ENCODE measurements at places on chromosomes 16 and 17.

- no peak for DNase-seq
These were observed 291.0 kb upstream of the TNRC6C start for GRCh38 chr17:77667478-77667877.

GRCh38 chr17:45294506-45294905, 22.3 kb downstream of the MAP3K14 start:
- peak; percentile 75 for DNase-seq

DNA sequence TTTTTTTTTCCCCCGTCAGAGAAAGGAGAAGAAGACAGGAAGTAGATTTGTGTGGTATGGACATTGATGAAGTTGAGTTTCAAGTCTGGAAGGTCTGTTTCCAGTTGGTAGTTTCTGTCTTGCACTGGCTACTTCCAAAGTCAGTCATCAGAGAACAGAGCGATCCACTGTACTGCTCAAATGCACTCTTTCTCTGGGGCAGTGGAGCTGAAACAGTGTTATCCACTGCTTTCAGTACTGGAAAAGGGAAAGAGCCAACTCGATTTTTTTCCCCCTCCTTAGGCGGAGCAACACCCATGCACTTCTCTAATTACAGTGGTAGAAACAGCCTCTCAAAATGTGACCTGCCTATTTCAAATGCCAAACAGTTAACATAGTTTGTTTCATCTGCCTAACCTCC, 7.4 kb downstream of the PRKCA start:
- no peak for DNase-seq

DNA sequence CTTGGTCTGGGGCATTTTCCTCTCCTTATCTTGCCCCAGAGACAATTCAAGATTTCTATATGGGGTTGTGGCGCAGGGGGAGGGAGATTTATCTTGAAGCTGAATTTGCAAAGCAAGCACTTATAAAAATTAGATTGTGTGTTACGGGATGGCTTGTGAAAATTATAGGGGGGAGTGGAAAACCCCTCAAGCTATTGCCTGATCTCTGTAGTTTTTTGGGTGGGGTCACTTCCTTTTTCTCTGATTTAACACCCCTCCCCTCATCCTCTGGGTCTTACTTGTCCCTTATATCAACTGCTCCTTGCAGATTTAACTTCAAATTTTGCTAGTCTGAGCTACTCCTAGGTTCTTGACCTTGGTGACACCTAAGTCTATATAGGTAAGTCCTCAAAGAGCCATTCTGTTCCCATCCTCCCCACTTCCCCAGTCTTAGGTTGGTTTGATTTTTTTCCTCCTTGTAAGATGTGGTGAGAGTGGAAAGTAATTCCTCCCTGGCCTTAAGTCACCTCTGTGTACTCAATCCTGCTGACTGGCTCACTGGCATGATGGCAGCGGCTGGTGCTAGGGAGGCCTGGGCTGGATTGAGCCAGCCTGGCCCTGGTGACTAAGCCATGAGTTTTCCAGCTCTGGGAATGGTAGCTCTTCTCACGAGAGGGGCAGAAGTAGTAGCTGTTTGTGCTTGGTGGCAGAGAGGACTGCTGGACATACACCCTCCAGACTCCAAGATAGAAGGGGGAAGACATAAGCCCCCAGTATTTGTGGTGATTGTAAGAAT, 2.3 kb downstream of the ARL4D start:
- DNase-seq = peak; percentile 96

- no peak for DNase-seq
These were observed 72.1 kb downstream of the SOCS1 start for GRCh38 chr16:11183951-11184350.

GRCh38 chr16:71666928-71667707, 41.1 kb downstream of the MARVELD3 start:
- DNase-seq = no peak

GRCh38 chr17:72215490-72215889, 94.7 kb downstream of the SOX9 start:
- DNase-seq = no peak

DNA sequence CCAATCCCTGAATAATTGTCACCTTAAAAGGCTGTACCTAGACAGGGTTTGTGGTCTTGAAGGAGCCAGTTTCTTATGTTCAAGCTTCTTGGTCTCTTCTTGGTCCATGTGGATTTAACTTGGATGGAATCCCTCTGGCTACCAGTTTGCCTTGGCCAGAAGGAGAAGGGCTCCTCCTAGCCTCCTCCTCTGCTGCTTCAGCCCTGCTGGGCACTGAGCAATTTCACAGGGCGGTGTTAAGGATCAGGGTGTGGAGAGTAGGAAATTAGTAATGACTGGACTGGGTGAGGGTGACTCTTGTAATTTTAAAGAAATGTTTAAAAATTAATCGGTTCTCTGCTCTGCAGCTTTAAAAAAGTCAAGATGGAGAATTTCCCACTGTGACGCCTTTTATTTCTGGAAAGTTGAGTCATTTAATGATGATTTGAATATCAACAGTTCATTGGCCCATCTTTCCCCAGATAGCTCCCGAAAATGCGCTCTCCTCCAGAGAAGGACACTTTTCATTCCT, 96.4 kb downstream of the MSI2 start:
- no peak for DNase-seq

DNA sequence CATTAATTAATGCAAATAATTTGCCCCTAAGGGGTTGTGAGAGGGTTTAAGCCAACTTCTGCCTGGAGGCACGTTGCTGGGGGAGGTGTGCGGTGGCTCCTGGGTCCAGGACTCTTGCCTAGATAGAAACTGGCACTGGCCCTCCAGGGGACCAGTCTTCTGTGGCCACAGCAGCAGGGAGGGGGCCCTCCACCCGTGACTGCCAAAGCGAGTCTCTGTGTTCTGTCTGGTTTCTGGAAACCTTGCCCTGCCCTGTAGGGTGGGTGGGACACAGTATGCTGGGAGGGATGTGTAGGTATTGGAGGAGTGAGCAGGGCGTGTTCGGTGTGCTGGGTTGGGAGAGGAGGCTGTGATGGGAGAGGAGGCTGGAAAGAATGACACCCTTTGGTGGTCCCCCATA, 78.8 kb downstream of the TBC1D16 start:
- DNase-seq = no peak

DNA sequence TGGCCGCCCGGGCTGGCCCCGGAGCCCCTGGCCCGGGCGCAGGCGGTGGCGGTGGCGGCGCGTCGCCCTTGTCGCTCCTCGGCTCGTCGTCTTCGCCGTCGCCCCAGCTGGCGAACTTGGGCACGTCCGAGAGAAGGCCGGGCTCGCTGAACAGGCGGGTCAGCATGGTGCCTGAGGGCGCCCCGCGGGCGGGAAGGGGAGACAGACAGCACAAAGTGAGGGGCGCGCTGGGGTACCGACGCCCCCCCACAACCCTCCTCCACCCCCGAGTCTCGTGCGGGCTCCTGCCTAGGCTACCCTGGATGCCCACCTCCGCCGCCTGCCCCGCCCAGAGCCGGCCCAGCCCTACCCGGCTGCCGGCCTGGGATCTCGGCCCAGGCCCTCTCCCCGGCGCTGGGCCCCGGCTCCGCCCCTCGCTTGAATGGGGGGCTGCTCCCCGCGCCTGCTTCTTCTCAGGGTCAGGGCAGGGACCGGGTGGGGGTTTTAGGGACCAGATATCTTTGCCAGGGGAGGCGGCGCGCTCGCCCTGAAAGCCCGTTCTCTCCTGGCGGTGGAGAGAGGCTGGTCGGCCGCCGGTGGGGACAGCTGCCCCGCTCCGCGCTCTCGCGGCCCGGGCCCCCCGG, 1.2 kb downstream of the NEUROD2 start:
- DNase-seq = no peak

GRCh38 chr16:52460639-52461178, 86.2 kb downstream of the TOX3 start:
- DNase-seq = no peak

DNA sequence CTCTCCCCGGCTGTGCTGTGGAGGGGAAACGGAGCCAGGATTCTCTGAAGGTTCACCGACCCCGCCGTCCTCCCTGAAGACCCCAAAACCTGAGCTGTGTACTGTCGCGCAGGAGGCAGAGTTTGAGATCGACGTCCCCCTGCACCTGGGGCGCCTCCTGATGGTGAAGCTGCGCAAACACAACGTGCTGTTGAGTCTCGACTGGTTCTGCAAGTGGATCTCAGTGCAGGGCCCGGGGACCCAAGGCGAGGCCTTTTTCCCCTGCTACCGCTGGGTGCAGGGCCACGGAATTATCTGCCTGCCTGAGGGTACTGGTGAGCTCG, 62.6 kb upstream of the TEKT1 start:
- DNase-seq = peak; percentile 2

DNA sequence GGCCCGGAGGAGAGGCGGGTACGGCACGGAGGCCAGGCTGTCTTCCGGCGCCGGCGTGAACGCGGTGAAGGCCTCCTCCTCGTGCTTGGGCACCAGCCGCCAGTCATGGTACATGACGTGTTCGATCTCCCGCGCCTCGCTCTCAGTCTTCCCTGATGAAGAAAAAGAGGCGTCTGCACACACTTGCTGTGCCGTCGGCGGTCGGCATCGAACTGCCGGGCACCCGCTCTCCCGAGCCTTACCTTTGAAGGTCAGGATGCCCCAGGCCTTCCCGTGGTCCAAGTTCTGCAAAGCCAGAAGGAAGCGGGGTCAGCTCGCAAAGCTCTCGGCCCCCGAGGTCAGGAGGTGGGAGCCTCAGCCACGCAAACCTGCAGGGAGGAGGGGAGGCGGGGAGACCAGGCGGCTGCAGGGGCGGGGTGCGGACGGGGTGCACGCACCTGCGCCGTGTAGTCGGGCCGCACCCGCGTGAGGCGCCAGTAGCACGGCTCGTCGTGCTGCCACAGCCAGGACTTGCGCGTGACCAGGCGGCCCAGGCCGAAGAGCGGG, at the start of gene EME2:
EME2 (plus strand) TSS at position 449 of the 546 bp plus-strand sequence. CDS start 418 bp downstream, outside the sequence.
- DNase-seq = peak; percentile 64
